CD4-positive, CD25-positive, alpha-beta regulatory T cell (primary cell): ENCODE measurements at places on chromosomes 5 and 9. TPM values are rescaled to one million over a fixed set of nuclear protein-coding genes. Genes with fewer than 3 reads are reported as not detected.

GRCh38 chr5:10862085-10862484 lies 101.1 kb upstream of the DAP start:
- no peak overlapping the region for H3K27ac ChIP-seq
- no peak for DNase-seq
- no peak overlapping the region for H3K4me3 ChIP-seq
- H3K27me3 ChIP-seq, result no peaks in the 10 kb centered on the region
- no peaks in the 10 kb centered on the region for H3K36me3 ChIP-seq

DNA sequence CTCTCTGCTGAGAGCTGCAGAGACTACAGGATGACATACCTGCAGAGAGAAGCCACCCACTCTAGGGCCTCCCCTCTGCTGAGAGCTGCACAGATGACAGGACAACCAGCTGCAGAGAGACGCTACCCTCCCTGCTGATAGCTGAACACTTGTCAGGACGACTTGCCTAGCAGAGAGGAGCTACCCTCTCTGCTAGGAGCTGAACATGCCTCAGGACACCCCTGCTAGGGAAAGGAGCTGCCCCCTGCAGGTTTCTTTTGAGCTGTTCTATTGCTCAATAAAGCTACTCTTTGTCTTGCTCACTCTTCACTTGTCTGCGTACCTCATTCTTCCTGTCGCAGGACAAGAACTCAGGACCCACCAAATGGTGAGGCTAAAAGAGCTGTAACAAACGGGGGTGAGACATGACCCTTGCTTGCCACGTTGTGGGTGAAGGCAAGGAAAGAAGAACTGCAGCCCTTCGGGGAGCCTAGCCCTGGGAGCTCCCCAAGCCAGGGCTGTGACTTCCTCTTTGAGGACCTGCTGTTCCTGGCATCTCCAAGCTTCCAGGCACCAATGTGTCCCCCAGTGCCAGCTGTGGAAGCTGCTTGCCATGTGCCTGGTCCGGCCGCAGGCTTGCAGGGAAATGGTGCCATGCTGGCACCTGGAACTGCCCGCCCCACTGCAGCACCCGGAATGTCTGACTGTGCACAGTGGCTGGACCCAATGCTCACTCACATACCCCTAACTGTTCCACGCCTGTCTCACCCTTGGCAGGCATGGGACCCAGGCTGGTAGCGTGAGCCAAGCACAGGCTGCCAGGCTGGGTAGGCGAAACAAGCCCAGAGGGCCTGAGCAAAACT lies 5.1 kb upstream of the TESK1 start:
- H3K27ac ChIP-seq, result no peak overlapping the region
- H3K4me3 ChIP-seq, result no peak overlapping the region

SLCO4C1 gene
- not detected for total RNA-seq

- no peak for DNase-seq
- H3K27me3 ChIP-seq, result peaks cover 25% of the 10 kb centered on the region
- H3K36me3 ChIP-seq, result no peaks in the 10 kb centered on the region
- H3K4me1 ChIP-seq, result no peaks in the 10 kb centered on the region
- no peak overlapping the region for H3K4me3 ChIP-seq
These were observed 20.8 kb upstream of the MACIR start for GRCh38 chr5:103237778-103238177.

- H3K27ac ChIP-seq, result no peak overlapping the region
- peak; percentile 44 for DNase-seq
- H3K4me1 ChIP-seq, result no peaks in the 10 kb centered on the region
- H3K36me3 ChIP-seq, result no peaks in the 10 kb centered on the region
These were observed 290.0 kb downstream of the ACTL7B start for GRCh38 chr9:108565651-108566378.

GRCh38 chr5:178796165-178796945 lies 63.4 kb upstream of the ZNF354B start:
- H3K36me3 ChIP-seq, result no peaks in the 10 kb centered on the region
- no peaks in the 10 kb centered on the region for H3K27me3 ChIP-seq
- no peak for DNase-seq
- no peaks in the 10 kb centered on the region for H3K4me1 ChIP-seq
- H3K27ac ChIP-seq, result no peak overlapping the region

GRCh38 chr5:67870662-67871061 lies 344.9 kb upstream of the PIK3R1 start:
- H3K4me1 ChIP-seq, result no peaks in the 10 kb centered on the region
- DNase-seq, result no peak
- H3K4me3 ChIP-seq, result no peak overlapping the region

- no peak overlapping the region for H3K4me3 ChIP-seq
- DNase-seq, result no peak
- H3K4me1 ChIP-seq, result no peaks in the 10 kb centered on the region
These were observed 26.4 kb upstream of the TMOD1 start for GRCh38 chr9:97475059-97475458.

CNTFR gene
- not detected for total RNA-seq

GRCh38 chr5:132005591-132005990 lies 5.9 kb downstream of the ACSL6 start:
- no peak overlapping the region for H3K27ac ChIP-seq
- H3K36me3 ChIP-seq, result no peaks in the 10 kb centered on the region
- H3K27me3 ChIP-seq, result peaks cover 8% of the 10 kb centered on the region
- H3K4me3 ChIP-seq, result no peak overlapping the region
- DNase-seq, result no peak
- H3K4me1 ChIP-seq, result peaks cover 10% of the 10 kb centered on the region

DNA sequence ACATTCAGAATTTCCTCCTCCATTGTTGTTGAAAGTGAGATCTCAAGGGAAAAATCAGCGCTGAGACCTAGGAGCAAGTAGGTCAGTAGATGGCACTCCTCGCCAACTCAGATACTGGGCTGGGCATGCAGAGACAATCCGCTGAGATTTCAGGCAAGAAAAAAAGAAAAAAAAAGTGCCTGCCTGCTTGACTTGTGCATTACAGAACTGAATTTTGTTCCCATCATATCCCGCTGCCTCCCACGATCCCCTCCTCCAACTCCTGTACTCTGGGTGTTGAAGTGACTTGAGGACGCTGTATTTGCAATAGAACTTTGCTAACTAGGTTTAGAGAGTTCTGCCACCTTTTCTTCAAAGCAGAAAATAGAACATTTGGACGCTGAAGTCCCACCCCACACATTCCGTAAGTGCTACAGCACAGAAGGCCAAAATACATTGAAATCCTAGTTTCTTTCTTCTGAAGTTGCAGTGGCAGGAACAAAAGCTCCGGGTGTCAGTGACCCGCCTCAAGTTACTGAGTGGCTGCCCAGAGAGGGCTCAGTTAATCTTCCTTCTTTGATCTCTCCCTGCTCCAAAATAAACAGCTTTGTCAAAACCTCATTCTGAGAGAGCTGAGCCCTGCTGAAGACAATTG lies 265.8 kb downstream of the MLLT3 start:
- peak; percentile 64 for DNase-seq
- peaks cover 46% of the 10 kb centered on the region for H3K36me3 ChIP-seq
- H3K4me1 ChIP-seq, result peaks cover under 1% of the 10 kb centered on the region
- no peak overlapping the region for H3K4me3 ChIP-seq
- H3K27ac ChIP-seq, result no peak overlapping the region
- no peaks in the 10 kb centered on the region for H3K27me3 ChIP-seq

CNTNAP3 gene
- not detected for total RNA-seq

DNA sequence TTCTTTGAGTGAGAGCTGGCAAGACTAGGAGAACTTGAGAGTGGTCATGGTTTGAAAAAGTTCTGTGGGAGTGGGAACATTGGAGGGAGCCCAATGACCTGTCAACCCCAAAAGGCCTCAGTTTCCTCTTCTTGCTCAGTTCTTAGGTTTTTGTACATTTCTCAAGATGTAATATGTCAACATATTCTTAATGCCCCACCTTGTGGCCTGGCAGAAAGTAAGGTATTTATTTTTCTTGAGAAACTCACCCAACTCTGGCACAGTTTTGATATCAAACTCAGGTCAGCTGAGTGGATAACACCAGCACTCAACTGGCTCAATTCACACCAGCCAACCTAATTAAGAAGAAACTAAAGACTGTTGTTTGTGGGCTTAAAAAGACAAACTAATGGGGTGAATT lies 123.0 kb upstream of the SLC27A6 start:
- DNase-seq, result no peak
- H3K27me3 ChIP-seq, result no peaks in the 10 kb centered on the region
- H3K36me3 ChIP-seq, result no peaks in the 10 kb centered on the region
- H3K4me3 ChIP-seq, result no peak overlapping the region

SLC46A2 gene
- total RNA-seq, result not detected

DNA sequence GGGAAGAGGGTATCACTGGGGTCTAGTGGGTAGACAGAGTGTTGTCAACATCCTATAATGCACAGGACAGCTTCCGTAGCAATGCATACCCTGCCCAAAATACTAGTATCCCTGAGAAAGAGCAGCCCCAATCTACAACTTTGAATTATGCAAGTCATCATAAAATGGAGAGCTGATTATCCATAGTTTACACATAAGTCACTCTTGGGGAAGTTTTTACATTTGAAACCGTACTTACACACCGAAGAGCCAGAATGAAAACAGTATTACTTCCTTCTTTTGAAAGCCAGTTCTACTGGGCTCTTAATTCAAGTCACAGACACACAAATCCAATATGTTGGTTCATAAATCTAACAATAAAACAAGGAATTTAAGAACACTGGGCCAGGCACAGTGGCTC lies 21.6 kb downstream of the RNF145 start:
- peaks cover 8% of the 10 kb centered on the region for H3K4me1 ChIP-seq
- no peak overlapping the region for H3K27ac ChIP-seq
- H3K27me3 ChIP-seq, result no peaks in the 10 kb centered on the region
- DNase-seq, result no peak

TMEM252 gene
- total RNA-seq, result not detected

- H3K4me3 ChIP-seq, result no peak overlapping the region
- peaks cover 4% of the 10 kb centered on the region for H3K4me1 ChIP-seq
- H3K36me3 ChIP-seq, result no peaks in the 10 kb centered on the region
These were observed 715 bp downstream of the FGF10 start for GRCh38 chr5:44388321-44389089.

DNA sequence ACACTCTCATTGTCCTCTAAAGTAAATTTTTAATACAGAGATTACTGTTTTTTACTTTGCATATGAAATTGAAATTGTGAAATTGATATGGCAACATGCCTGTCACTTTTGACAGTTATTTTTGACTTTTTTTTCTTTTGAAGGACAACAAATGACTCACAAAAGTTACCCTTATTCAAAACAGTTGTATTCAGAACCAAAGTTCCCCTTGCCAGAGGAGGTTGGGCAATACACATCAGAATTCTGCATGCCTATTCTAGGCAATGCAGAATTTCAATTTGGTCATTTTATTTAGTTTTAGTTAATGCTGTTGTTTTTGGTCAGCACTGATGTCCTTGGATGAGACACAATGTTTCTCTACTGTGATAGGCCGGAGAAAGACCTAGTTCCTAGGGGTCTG lies 299.1 kb upstream of the PRR16 start:
- H3K4me3 ChIP-seq, result no peak overlapping the region
- no peaks in the 10 kb centered on the region for H3K4me1 ChIP-seq
- H3K36me3 ChIP-seq, result no peaks in the 10 kb centered on the region
- DNase-seq, result no peak
- H3K27ac ChIP-seq, result no peak overlapping the region
